ENCODE measurements at places on chromosomes 11 and 22. TPM values are rescaled to one million over a fixed set of nuclear protein-coding genes. Genes with fewer than 3 reads are reported as not detected.

DNA sequence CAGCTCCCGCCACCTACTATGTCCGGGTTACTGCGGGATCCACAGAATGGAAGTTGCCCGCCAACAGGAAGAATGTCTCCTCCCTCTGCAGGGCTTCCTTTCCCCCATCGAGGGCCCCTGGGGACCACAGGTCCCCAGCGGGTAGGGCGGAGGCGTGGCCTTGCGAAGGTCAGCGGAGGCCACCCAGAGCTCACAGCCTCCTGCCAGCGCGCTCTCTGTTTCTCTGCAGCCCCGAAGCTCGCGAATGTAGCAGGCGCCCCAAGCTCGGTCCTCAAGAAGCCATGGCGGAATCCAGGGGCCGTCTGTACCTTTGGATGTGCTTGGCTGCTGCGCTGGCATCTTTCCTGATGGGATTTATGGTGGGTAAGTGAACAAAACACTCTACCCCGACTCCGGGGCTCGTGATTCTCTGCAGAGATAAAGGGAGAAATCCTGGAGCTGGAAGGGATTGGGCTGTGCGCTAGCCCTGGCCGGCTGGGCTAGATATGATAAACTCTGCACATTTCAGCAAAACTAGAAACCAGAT, at the start of gene NAALAD2:
TSS of gene NAALAD2 (plus strand) at position 186 of the 526 bp plus-strand sequence. CDS start at position 282, 96 bp downstream.
- peak; percentile 22 for DNase-seq

GRCh38 chr11:46357483-46357936, 10.2 kb downstream of the DGKZ start:
- no peak for DNase-seq

GRCh38 chr11:118010738-118011461, 24.7 kb downstream of the IL10RA start:
- DNase-seq, result peak; percentile 43

DNA sequence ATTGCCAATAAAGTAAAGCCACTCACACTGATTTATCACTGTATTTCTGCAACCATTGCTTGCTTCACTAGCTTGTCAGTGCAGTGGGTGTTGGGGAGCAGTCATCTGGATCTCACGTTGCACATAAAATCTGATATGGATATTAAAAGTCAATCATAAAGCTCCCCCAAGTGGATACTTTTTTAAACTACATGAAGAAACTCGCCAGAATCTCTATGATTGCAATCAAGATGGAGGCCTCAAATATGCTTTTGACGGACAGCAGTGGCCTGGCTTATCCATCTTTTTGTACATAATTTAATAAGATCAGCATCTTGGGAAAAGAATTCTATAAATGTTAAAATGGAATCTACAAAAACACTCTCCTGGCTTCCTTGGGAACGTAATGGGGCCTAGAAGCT, 137.7 kb downstream of the WT1 start:
- DNase-seq, result no peak

DNA sequence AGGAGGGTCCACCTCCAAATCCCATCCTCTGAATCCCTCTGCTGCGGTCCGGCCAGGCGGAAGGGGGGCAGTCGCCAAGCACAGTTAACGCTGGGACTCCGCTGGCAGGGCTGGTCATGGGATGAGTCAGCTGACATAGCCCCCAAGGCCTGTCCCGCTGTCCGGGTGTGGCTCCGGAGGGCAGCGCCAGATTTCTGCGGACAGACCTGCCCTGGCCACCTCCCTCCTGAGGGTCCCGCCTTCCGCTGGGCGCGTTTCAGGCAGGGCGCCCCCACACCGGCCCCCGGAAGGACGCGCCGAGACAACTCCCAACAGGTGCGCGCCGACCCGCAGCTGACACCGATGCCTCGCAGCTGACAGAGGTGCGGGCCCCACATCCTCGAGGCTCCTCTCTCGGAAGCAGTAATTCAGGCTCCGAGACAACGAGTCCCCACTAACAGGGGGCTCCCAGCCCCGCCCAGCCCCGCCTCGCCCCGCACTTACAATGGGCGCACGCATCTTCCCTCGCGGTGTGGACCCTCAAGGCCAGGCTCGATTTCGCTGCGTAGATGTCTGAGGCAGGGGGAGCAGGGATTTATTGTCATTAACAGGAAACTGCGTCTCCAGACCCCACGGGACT, 607 bp downstream of the PLAAT3 start:
- peak; percentile 40 for DNase-seq

GRCh38 chr11:130514316-130514715, 65.9 kb downstream of the ADAMTS15 start:
- DNase-seq, result no peak

- DNase-seq, result no peak
Measured at GRCh38 chr11:108635106-108635505, 29.8 kb upstream of the DDX10 start.

DNA sequence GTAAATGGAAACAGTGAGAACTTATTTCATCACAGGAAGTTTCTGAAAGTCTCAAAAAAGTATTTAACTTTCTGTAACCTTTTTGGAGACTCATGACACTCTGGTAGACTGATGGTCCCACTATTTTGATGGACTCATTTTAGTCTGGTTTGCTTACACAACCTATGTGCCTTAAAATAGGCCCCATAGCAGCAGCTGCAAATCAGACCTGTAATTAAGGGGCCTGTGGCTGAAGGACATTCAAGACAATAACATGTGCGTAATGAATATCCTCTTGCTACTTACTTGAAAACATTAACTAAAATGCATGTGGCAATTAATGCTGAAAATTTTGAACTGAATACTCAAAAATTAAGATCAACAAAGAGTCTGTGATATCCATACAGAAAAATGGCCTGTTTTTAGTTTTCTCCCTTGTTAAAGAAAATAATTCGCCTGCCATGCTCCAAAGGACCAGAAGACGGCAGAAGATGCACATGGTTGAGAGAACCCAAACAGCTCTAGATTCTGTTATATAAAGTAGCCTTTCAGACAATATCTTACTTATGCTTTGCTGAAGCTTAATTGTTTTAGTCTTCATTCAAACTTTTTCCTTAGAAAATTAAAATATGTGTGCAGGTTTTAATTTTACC, 568.5 kb downstream of the KCNA4 start:
- DNase-seq, result no peak

DNA sequence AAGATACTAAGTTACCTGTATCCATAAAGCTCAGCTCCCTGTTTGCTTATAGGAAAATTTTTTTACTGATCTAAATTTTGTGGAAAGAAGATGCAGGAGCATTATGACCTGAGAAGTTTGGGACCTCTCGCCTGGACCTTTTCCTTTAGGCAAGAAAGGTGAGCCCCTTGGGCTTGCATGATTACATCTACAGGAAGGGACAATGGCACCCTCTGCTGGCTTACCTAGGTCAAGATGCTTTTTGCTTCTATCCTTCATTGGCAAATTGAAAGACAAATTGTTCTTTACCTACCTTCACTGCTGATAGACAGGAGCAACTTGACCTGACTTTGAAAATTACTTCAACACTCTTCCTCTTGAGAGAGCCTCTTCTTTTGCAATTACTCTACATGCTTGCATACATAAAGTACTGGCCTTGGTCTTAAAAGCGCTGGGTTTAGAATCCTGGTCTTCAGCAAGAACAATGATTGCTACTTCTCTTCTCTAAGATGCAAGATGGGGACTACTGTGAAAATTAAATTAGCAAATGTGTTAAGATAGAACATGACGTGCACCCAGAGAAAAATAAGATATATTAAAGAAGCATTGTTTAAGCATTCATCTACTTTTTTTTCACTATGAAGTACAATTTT, 147.2 kb downstream of the TRPC6 start:
- DNase-seq, result peak; percentile 41

DNA sequence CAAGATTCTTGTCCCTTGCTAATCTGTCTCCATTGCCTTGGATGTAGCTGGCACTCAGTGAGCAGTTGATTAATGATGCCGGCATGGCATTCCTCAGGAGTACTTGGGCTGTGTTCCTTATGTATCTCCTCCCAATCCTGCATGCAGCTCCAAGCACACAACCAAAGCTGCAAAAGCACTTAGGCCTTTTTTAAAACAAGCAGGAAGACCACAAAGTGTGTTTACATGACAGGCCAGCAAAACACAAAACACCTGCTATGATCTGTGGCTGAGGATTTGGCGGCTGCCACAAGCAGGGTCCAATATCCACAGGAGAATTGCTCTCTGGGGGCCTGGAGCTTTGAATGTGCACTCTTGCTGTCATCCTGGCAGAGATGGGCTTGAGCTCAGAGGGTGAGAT, 8.9 kb downstream of the ABTB2 start:
- DNase-seq, result no peak

NXPE2 gene
- 22.2 TPM for total RNA-seq

CYP2D6 gene
- 2.9 TPM for total RNA-seq

OR4C15 gene
- not detected for total RNA-seq

PHRF1 gene
- total RNA-seq, result 41.9 TPM

OR4D5 gene
- 0.45 TPM for total RNA-seq

ROBO4 gene
- 4.0 TPM for total RNA-seq

MFNG gene
- total RNA-seq, result 10.7 TPM

GAB4 gene
- not detected for total RNA-seq
